ENCODE measurements at places on chromosomes 7 and 10.

GRCh38 chr7:131288450-131288849 lies 39.2 kb upstream of the MKLN1 start:
- DNase-seq = no peak

DNA sequence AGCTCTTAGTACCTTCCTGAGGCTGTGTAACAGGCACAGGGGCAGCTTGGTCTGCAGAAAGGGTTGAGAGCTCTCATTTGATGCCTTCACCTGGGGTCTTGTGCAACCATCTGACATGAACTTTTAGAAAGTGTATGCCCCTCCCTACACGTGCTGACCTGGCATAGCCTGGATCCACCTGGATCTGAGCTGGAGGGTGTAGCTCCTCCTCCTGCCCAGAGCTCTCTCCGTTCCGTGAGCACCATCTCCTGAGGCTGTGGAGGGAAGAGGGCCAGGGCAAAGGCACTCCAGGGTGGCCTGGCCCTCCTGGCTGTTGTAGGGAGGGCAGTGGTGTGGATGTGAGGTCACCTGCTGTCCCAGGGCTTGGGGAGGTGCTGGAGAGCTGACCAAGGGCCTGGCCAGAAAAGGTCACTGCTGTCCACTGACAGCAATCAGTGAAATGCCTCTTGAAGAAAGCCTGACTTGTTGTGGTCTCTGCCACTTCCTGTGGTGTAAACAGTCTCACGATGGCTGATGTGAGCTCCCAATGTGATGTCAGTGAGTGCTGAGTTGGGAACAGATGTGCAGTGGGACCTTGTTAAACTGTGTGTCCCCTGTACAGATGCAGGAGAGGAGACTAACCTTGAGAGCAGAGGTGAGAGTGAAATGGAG lies 23.0 kb downstream of the AMZ1 start:
- DNase-seq = no peak

GRCh38 chr10:60353519-60354258 lies 36.0 kb downstream of the ANK3 start:
- DNase-seq = no peak

DNA sequence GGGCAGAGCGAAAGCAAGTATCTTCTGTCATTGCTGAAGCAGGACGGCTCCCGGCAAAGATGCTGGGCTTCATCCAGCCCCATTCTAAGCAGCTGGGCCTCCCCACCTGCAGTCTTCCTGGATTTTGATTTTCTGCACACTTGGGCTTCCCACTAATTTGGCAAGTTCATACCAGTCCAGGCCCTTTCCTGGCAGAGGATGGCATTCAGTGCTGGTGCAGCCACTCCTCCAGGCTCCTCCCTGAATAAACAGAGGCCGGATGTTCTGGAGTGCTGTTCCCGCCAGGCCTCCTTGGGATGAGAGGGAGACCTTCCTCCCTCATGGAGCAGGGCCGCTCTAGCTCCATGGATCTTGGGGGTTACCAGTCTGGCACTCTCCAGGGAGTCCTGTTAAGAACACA lies 3.4 kb downstream of the BAG3 start:
- DNase-seq = no peak

All from stimulated activated CD8-positive, alpha-beta memory T cell treated with anti-CD3 and anti-CD28 coated beads, Interleukin-7, amount 100 ng/mL, for 48 hours (primary cell).